DMS79 (cell line): ENCODE measurements at places on chromosomes 6 and 20.

GRCh38 chr6:28980852-28981430, 24.2 kb downstream of the ZNF311 start:
- peak; percentile 45 for DNase-seq

DNA sequence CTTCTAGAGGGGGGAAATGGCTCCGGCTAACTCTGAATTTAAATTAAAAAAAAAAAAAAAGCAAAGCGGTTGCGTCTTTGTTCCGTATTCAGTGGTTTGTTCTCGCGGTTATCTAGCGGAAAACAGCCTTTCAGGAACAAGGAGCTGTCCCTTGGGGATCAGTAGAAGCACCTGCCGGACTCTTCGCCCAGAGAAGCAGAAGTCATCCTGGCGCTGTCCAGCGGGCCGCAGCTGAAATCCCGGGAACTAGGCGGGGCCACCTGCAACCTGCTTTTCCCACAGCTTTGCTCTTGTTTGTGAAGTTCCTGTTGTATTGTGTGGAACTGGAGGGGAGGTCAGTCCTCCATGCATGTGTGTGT, 43.9 kb upstream of the GJE1 start:
- no peak for DNase-seq

DNA sequence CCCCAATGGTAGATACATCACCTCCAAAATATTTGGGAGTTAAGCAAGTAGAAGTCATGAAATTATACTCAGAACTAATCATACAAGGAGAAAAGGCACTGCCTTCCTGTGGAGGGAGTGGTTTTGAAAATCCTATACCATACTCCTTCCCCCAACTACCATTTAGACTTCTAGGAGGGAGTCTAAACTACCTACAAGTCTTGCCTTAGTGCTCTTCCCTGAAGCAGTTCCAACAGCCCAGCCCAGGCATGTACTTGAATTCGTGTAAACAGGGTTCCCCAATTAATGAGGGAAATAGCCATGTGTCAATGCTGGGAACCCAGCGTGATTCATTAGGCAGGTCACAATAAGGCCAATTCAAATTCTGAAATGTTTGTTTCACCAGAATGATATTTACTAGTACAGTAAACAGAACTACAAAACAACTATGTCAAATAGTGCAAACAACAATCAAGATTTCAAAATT, 39.1 kb upstream of the SGK1 start:
- DNase-seq = no peak

- DNase-seq = no peak
Measured at GRCh38 chr20:5492937-5493336, 176.2 kb upstream of the PROKR2 start.

- no peak for DNase-seq
Measured at GRCh38 chr6:14379568-14379967, 262.0 kb downstream of the CD83 start.

GRCh38 chr6:24883618-24884017, 52.1 kb downstream of the RIPOR2 start:
- no peak for DNase-seq
